ENCODE measurements at places on chromosomes 4 and X.

- no peak for DNase-seq
These were observed 7.5 kb downstream of the AMER1 start for GRCh38 chrX:64198036-64198435.

DNA sequence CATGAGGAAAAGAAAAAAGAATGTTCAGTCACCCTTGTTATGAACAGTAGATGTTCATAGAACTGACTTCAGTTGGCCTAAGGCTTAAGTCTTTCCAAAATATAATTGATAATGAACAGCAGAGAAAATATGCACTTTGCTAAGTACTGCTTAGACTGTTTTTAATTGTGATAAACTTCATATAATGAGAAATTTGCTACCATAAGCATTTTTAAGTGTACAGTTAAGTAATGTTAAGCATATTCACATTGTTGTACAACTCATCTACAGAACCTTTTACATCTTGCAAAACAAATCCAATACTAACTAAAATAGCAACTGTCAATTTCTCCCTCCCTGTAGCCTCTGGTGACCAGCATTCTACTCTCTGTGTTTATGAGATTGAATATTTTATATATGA lies 792.2 kb upstream of the LCORL start:
- DNase-seq, result no peak

GRCh38 chr4:74157154-74157553 lies 764 bp upstream of the MTHFD2L start:
- peak; percentile 34 for DNase-seq

- DNase-seq, result peak; percentile 87
These were observed 216.7 kb downstream of the IL13RA2 start for GRCh38 chrX:114800719-114801118.

- DNase-seq, result no peak
These were observed 560.5 kb downstream of the MID1IP1 start for GRCh38 chrX:39361736-39362135.

- no peak for DNase-seq
These were observed 10.2 kb upstream of the SFRP2 start for GRCh38 chr4:153798901-153799693.

GRCh38 chr4:116668190-116668589 lies 417.2 kb downstream of the TRAM1L1 start:
- DNase-seq, result no peak

DNA sequence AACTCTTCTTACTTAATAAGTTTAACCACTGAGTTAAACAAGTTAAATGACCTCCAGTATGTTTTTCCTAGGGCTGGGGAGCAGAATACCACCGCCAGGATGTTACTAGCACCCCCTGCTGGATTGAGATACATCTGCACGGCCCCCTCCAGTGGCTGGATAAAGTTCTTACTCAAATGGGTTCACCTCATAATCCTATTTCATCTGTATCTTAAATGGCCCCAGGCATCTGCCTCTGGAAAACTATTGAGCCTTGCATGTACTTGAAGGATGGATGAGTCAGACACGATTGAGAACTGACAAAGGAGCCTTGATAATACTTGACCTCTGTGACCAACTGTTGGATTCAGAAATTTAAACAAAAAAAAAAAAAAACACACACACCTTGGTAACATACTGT lies 61.5 kb upstream of the MMAA start:
- DNase-seq, result peak; percentile 70

DNA sequence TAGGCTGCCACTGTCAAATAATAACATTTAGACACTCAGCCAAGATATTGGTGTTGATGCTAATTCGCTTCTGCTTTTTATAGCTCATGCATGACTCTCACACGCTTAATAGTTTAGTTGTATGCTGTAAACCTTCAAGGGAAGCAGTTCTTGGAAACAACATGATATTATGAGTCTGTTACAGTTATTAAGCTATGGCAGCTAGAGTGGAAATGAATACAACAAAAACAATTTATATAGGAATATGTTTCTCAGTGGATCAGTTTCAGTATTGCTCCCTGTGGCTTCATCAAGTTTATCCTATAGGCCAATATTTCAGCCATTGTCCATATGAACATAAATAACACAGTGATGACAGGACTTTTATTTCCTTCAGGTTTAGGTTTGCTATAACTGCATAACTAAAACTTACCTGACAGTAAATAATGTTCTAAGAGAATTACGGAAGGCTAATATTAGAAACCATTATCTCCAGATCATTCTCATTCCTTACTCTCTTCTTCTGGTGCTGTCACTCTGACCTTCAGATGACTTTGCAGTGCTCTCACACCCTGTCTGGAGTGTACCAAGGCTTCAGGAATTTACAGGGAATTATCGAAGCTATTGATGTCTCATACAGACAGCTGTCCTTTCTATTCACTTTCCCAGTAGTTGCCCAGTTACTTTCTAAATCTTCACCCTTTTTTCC lies 555.0 kb downstream of the ANKRD50 start:
- no peak for DNase-seq

DNA sequence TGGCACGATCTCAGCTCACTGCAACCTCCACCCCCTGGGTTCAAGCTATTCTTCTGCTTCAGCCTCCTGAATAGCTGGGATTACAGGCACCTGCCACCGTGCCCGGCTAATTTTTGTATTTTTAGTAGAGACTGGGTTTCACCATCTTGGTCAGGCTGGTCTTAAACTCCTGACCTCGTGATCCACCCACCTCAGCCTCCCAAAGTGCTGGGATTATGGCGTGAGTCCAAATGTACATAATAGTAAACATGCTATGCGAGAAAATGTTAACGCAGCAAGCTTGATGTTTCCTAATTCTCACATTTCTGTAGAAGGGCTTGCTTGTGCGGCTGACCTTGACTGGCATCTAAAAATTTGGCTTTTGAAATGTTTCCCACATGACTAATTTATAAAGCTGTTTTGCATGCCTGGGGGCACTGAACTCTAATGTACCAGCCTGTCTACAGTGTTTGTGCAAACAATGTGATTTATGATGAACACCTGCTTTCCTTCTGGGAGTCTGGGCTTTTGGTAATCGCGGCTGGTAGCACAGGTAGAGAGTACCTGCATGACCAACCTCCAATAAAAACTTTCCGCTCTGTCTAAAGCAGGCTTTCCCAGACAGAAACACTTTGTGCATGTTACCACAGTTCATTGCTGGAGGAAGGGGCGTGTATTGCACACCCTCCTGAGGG lies 216.8 kb downstream of the IL15 start:
- peak; percentile 18 for DNase-seq

DNA sequence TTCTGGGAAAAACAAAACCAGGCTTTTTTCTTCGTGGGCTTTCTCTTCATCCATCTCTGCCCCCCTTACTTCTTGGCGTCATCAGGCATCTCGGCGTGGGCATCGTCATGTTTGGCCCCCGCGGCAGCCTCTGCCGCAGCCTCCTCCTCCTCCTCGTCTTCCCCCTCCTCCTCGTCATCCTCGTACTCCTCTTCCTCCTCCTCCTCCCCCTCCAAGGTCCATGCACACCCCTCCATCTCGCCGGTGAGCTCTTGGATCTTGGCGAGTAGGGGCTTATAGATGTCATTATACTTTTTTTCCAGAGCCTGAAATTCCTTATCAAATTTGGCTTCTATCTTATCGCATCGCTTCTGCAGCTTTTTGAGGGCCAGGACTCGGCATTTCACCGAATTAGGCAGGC lies 488 bp downstream of the NAP1L5 start:
- no peak for DNase-seq

GRCh38 chrX:100830143-100830542 lies 10.0 kb downstream of the CSTF2 start:
- no peak for DNase-seq

DNA sequence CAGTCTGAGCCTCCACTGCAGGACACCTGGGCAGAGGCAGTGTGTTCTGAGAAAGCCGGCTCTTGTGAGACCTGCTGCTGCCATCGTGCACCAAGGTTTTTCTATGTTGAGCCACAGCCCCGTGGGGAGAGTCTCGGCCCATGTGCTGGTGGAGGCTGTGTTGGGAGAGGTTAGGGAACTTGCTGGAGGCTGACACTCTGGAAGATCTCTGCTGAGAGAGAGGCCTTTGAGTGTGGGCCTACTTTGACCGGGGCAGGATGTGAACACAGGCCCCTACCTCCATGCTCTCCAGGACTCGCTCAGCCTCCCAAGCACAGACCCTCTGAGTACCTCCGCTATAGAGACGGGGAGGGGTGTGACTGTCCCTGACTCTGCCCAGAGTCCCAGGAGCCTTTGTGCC lies 1.3 kb upstream of the S100P start:
- no peak for DNase-seq

DNA sequence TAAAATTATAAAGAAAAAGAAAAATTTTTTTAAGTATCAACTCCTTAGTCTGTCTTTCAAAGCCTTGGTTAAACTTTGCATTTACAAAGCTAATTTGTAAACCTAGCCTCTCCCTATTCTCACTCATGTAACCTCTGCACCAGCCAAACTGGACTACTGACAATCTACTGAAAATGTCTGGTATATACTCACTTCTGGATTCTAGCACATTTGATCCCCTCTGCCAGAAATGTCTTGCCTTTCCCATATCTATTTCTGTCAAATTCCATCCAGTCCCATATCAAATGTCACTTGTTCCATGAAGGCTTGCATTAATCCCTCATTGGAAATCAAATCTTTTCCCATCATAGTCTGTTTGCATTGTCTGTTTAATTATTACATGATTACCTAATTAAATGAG lies 105.8 kb upstream of the KLHL13 start:
- DNase-seq, result no peak

DNA sequence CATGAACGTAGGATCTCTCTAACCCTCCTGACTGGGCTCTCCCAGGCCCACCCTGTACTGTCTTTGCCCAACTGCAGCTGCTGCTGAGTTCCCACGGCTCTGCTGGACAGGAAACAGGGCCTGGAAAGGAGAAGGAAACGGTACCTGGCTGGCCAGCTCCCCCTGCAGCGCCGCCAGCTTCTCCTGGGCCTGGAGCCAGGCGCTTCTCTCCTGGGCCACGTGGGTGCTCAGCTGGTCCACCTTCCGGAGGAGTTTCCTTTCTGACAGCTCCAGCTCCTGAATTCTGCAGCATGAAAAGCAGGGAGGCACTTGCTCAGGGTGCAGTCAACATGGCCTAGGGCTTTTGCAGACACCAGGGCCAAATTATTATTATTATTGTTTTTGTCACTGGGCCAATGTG lies 6.5 kb downstream of the C4orf50 start:
- no peak for DNase-seq

DNA sequence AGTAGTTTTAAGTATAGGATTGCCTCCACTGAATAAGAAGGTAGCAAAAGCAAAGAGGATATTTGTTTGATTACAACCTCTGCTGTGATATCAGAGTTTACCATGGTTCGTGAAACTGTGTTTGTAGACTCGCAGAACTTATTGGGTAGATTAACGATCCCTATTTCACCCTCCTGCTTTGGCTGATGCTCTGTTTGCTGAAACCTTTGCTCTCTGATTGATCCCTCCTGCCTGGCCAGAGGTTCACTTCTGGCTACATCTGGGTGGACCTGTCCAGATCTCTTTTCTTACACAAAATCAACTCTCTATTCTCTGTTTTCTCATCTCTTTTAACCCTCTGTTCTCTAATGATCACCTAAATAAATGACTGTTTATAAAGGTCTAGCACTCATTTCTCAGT lies 37.9 kb upstream of the TMEM192 start:
- no peak for DNase-seq

- DNase-seq, result peak; percentile 22
These were observed 1.3 kb downstream of the TMEM164 start for GRCh38 chrX:110004215-110004614.

DNA sequence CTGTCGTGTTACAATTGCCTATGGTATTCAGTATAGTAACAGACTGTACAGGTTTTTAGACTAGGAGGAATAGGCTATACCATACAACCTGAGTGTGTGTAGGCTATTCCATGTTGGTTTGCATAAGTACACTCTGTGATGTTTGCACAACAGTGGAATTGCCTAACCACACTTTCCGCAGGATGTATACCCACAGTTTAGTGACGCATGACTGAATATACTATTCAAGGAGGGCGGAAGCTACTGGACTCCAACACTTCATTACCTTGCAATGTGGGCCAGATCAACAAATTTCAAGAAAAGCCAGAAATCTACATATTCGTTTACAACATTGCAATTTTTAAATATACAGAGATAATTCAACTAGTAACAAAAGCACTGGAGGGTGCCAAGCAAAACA lies 317.2 kb downstream of the PDGFC start:
- DNase-seq, result peak; percentile 61

DNA sequence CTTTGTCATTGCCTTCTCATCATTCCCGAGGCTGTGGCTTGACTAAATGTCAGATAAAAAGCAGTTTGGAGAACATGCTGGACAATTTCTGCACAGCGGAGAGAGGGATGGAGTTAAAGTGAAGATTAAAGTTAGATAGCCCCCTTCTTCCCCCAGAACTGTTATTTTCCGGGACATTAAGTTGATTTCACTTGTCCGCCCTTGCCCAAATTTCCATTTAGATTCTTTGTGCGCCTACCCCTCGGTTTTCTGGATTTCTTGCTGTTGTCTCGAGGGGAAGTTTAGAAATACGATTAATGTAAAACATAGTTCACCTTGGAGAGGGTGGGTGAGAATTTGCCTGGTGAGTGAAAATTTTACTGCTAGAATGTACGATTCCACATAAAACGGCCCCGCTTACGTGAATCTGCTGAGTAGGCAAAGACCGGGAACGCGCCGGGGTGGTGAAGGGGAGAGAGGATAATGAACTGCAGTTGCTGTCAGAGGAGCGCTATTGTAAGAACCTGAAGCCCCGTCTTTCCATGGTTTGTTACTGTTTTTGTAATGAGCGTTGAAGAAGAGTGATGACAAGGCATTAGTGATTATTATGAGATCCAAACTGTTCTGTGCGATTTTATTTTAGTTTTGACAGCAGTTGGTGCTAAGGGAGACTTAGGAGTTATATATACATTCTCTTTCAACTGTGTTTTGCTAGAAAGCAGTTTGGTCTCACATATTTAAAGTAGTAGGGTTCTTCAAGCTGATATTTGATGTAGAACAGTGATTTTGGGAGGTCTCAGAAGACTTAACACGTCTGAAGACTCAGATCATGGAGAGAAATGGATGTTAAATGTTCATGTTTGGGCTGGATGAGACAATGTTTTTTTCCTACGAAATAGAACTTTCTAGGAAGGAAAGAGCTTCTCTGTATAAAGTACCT lies 73.0 kb downstream of the AFF1 start:
- peak; percentile 39 for DNase-seq

DNA sequence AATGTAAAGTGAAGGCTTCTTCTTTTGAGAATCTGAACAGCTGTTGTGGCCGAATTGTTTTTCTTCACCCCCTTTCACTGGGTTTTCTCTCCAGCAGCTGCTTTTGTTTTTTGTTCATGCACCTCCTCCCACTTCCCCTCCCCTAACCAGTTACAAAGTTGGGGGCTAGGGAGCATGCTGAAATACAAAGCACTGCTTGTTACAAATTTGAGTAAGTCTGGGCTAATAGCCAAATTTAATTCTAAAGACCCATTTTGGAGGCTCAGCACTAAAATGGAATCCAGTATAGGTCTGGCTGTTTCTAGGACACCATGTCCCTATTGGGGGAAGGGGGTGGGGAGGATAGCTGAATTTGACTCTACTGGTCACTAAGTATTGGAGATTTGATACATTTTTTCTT lies 89.2 kb upstream of the GPM6B start:
- no peak for DNase-seq

Measured in bronchial epithelial cell (primary cell).